Natural killer cell treated with Interleukin-12 subunit alpha and Interleukin-12 subunit beta and Interleukin-15 and Interleukin-18, amount 100 ng/mL, for 72 hours (primary cell): ENCODE measurements at places on chromosomes 1 and 21. TPM values are rescaled to one million over a fixed set of nuclear protein-coding genes. Genes with fewer than 3 reads are reported as not detected.

GRCh38 chr1:25754470-25755181 is 45.4 kb upstream of the SELENON start:
- H3K4me3 ChIP-seq, result no peak overlapping the region
- no peak for DNase-seq
- H3K27me3 ChIP-seq, result no peaks in the 10 kb centered on the region
- H3K36me3 ChIP-seq, result no peaks in the 10 kb centered on the region

GRCh38 chr1:232589812-232590743 is 39.9 kb downstream of the SIPA1L2 start:
- peaks cover 14% of the 10 kb centered on the region for H3K36me3 ChIP-seq
- H3K27ac ChIP-seq, result peak overlapping the region; percentile 40
- no peak overlapping the region for H3K4me3 ChIP-seq

GRCh38 chr1:60073605-60074278 is at the start of gene C1orf87:
C1orf87 (minus strand) TSS chr1:60073770; CDS start chr1:60072643, 1,127 bp downstream.
- no peaks in the 10 kb centered on the region for H3K4me1 ChIP-seq
- H3K27ac ChIP-seq, result no peak within 1 kb of the TSS
- H3K27me3 ChIP-seq, result peaks cover 32% of the 10 kb centered on the region
- no peak within 1 kb of the TSS for H3K4me3 ChIP-seq
- no peak for DNase-seq

GRCh38 chr1:5982868-5983267 is 9.4 kb downstream of the NPHP4 start:
- peak overlapping the region; percentile 70 for H3K27ac ChIP-seq
- no peak for DNase-seq
- H3K27me3 ChIP-seq, result no peaks in the 10 kb centered on the region
- H3K36me3 ChIP-seq, result peaks cover 16% of the 10 kb centered on the region

The GPR157 gene
- total RNA-seq, result 2.9 TPM
